Aorta (tissue), 5 donors: ENCODE measurements at places on chromosomes 12 and 14. TPM values are rescaled to one million over a fixed set of nuclear protein-coding genes. Genes with fewer than 3 reads are reported as not detected.

GRCh38 chr14:42335918-42336317, 729.2 kb downstream of the LRFN5 start:
- DNase-seq = no peak

DNA sequence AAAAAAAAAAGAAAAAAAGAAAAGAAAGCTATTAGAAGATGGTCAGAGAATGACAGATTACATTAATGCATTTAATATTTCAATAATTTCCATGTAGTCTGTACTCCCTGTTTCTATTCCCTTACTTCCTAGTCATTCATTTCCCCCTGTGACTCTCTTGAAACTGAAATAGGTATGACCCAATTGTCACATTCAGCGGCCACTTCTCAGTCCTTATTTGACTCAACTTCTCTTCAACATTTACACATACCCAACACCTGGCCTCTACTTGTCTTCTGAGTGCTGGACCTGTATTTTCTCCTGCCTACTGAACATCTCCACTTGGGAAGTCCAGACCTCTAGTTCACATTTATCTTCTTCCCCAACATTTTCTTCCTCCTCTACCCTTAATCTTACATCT, 7.2 kb downstream of the EEA1 start:
- DNase-seq = no peak

- DNase-seq = no peak
Observed at GRCh38 chr12:48542300-48542928, 17.0 kb downstream of the OR8S1 start.

DNA sequence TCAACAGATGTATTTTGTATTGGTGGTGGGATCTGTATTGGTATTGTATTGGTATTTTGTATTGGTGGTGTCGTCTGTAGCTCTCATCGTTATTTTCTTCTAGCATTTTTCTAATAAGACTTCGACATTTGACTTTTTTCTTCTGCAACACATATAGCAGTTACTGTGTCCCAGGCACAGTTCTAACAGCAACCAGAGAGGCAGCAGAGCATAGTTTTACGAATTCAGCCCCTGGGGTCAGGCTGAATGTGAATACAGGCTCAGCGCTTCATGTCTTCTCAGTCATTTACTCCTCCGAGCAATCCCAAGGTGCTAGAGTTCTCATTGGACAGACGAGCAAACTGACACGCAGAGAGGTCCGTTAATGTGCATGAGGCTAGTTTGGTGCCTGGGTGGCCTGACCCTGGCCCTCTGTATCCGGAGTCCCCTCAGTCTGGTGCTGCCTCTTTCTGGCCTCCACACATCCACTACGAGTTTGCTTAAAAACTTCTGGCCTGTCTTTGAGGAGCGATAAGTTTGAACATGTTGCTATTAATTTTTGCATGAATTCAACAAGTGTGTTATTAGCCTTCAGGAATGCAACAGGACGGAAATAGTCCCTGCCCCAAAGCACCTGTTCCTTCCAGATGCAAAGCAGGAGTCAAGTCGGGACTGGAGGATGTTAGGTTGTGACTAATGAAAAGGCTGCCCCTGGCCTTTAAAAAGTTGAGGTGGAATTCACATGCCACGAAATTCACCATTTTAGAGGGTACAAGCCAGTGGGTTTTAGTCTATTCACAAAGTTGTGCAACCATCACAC, 87.0 kb downstream of the GLT1D1 start:
- DNase-seq = no peak

GRCh38 chr12:1796515-1797010, 23.8 kb upstream of the LRTM2 start:
- DNase-seq = no peak

- DNase-seq = peak; percentile 15
Observed at GRCh38 chr14:101217080-101217463, 313.6 kb upstream of the RTL1 start.

GRCh38 chr12:12378616-12379015, 21.7 kb downstream of the BORCS5 start:
- DNase-seq = no peak

GRCh38 chr12:124337622-124338021, 42.7 kb downstream of the RFLNA start:
- no peak for DNase-seq

DNA sequence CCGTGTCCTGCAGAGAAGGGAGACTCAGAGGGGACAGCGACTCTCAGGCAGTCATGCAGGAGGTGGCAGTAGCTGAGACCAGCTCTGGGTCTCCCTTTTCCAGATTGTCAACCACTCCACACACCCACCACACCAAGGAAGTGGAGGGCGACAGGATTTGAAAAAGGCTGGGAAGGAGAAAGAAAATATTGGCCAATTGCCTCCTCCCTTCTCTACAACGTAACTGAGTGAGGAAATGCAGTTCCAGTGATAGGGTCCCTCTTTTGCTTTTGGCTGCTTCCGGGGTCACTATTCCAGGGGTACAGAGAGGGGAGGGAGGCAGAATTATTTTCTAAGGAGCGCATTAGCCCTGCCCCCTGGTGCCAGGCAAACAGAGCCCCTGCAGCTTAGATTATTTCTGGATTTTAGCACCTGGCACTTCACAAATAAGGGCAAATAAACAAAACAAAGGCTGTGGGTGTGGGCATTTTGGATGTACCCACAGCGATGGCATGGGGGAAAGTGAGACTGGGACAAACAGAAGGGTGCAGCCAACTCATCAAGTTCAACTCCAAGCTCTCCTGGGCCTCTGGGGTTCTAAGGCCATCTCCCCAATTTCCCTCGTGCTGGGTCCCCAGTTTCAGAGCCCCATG, 20.4 kb downstream of the ASB2 start:
- DNase-seq = no peak

DNA sequence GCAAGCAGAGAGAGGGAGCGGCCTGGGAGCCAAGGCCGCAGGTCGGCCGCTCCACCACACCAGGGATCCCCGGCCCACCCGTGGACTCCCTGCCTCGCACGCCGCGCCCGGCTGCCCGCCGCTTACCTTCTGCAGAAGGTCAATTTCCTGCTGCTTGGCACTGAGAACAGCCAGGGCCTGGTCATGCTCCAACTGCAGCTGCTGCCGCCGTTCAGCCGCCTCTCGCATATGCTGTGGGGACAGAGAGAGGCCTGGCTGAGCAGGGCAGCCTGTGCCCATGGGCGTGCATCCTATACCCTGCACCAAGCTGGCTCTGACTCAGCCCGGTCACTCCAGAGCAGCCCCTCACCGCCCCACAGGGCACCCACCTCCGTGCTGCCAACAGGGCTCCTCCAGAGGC, 141.1 kb downstream of the PIWIL1 start:
- no peak for DNase-seq

Gene SLCO1B3
- 0.13 TPM for total RNA-seq

Gene SIX1
- total RNA-seq = 2.2 TPM

Gene ARHGEF25
- total RNA-seq = 72.0 TPM

Gene AP5M1
- 30.8 TPM for total RNA-seq

Gene KRT3
- not detected for total RNA-seq

Gene OR4E2
- total RNA-seq = not detected
